Stimulated activated CD4-positive, alpha-beta T cell treated with anti-CD3 and anti-CD28 coated beads, Interleukin-2, amount 100 ng/mL, for 24 hours (primary cell): ENCODE measurements at places on chromosomes 6 and 20.

DNA sequence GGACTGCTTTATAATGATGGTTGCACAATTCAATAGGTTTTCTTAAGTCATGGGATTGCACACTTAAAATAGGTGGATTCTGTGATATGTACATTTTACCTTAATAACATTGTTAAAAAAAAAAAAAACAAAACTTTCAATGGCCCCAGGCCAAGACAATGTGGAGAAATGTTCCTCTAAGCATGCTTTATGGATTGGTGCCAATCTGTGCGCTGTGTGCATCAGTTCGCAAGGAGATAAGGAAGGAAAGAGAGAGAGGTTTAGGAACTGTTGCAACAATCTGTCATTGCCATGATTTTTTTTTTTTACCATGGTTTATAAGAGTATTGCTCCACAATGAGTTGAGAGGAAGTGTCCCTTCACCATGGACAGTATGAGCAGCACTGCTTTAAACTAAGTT, 399.6 kb downstream of the PTPRT start:
- DNase-seq, result no peak

DNA sequence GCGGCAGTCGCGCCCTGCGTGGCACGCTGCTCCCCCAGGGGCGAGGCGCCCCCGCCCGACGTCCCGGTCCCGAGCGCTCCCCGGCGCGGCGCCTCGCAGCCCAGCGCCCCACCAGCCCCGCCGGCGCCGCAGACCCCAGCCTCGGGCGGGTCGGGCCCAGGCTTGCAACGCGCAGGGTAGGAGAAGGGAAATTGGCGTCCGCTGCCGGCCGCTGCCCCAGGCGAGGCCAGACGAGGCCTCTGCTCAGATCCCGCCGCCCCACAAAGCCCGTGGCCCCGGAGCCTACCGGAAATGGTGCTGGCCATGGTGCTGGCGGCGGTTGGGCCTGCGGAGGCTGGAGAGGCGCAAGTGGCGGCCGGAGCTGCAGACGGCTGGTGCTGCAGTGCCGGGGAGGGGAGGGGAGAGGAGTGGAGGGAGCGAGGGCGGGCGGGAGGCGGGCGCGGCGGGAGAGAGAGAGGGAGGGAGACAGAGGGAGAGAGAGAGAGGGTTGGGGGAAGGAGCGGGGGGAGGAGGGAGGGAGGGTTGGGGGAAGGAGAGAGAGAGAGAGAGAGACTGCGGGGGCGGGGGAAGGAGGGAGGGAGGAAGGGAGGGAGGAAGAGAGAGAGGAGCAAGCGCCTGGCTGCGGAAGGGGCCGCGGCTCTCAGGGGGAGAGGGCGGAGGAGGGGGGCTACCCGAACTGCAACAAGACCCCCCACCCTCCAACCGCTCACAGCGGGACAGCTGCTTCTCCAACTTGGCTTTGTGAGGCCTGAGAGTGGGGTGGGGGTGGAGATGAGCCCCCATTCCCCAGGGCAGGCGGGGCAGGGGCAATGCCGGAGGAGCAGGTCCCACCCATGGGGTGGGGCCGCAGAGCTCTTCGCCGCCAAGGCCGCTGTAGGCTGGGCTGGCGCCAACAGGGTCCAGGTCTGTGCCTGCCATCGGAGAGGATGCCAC, at the start of gene STMN3:
TSS of gene STMN3 (minus strand) at position 384 of the 933 bp plus-strand sequence. CDS start at position 305, 79 bp downstream.
- peak; percentile 72 for DNase-seq

GRCh38 chr20:36574366-36575135, 1.2 kb downstream of the TGIF2 start:
- peak; percentile 59 for DNase-seq

GRCh38 chr20:49559411-49560081, 8.4 kb downstream of the PTGIS start:
- DNase-seq, result no peak

DNA sequence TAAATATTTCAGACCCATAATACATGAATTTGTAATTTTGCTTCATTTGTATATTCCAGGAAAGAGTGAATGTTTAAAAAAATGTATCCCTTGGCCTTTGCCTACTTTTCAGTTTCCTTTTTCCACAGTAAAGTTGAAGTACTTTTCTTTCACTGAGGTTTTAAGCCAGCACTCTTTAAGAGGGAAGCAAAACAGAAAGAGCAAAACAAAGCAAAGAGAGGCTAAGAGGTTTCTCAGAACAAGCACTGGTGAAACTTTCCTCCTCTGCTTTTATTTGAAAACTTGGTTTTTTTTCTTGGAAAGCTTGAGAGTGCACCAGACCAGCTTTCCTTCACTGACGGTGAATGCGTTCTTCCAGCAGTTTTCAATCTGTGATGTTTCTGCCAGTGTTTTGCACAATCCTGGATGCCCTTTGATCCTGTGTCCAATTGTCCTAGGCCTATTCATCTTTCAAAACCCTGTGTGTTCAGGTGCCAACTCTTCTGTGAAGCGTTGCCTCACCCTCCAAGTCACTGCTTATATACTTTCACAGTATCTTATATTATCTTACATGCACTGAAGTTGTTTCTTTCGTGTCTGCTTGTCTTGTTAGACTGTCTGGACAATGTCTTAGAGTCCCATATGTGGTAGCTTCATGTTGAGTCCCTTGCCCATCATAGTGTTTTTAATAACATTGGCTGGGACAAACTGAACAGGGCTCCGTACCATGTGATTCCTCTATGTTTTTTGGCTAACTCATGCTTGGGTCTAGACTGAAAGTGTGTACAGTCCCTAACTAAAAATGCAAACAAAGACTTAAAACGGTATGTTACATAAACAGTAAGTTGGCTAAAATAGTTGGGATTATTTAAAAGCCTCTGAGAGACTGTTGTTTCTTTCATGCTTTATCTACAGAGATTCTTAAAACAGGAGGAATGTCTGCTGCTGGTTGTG, 1.9 kb downstream of the RNF217 start:
- no peak for DNase-seq

GRCh38 chr6:41975276-41975675, 33.7 kb upstream of the CCND3 start:
- no peak for DNase-seq

- DNase-seq, result no peak
Observed at GRCh38 chr6:142756215-142756630, 188.8 kb downstream of the HIVEP2 start.

GRCh38 chr6:36542041-36542440, 5.2 kb downstream of the STK38 start:
- no peak for DNase-seq

DNA sequence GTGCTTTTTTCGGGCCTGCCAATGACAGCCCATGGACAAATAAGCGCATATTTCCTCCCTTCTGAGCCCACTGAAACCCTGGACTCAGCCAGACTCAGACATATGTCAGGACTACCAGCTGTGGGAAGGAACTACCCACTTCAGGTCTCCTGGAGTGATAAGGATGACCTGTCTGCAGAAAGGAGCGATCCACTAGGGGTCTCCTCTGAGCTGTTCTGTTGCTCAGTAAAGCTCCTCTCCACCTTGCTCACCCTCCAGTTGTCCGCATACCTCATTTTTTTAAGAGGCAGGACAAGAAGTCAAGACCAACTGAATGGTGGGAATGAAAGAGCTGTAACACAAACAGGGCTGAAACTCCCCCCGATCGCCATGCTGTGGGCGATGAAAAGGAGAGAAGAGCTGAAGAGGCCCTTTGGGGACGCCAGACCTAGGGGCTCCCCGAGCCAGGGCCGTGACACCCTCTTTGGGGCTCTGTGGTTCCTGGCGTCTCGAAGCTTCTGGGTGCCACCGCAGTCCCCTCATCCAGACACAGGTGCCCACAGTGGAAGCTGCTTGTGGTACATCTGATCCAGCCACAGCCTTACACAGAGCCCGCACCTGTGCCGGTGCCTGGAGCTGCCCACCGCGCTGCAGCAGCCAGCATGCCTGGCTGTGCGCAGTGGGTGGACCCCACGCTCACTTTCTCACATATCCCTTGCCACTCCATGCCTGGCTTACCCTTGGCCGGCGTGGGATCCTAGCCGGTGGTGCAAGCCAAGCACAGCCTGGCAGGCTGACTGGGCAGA, 68.8 kb downstream of the EYS start:
- no peak for DNase-seq

DNA sequence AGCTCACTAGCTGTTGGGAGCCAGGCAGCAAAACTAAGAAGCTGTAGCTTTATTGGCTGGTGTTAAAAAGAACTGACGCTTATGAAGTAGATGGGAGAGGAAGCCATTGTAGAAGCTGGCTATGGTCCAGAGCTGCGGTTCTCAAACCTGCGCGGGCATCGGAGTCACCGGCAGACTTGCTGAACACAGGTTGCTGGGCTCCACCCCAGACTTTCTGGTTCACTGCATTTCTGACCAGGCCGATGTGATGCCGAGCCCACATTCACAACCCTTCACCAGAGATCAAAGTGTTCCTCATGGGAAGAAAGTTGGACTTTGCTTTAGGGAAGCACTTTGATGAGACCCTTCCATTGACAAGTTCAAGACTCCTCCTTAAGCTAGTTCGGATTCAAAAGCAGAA, 231.6 kb downstream of the QKI start:
- no peak for DNase-seq

GRCh38 chr20:55095745-55096400, 620.5 kb downstream of the DOK5 start:
- no peak for DNase-seq

DNA sequence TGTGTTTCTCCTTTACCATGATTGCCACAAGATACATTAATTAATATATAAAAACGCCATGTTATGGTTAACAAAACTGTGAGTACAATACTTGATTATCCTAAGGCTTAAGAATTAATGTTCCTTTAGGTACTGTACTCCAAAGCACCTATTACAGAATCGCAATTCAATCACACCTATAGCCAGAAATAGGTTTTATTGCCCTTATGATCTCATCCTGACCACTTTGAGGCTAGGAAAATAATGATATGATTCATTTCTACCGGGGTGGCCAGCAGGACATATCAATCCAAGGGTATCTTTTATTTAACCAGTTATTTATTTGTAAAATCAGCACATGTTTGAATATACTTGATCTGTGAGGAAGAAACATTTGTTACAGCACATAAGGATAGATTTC, 396.6 kb upstream of the GJE1 start:
- DNase-seq, result no peak

DNA sequence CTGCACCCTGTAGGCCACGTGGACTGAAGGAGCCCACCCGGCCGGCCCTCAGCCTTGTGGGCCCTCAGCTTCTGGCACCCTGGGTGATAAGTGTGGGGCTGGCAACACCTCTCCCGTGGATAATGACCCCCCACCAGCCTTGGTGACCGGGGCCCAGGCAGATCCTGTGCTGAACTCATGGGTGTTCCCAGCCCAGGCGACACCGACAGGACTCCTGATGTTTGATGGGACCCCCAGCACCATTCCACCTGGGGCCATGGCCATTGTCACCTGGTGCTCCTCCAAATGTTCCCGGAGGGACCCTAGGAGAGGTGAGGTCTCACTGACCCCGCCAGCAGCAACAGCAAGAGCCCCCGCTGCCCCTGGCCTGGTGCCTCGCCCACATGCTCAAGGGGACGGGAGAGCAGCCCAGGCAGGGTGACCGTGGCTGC, 19.4 kb upstream of the FRMD1 start:
- DNase-seq, result no peak
